ENCODE measurements at places on chromosomes 3 and 15.

DNA sequence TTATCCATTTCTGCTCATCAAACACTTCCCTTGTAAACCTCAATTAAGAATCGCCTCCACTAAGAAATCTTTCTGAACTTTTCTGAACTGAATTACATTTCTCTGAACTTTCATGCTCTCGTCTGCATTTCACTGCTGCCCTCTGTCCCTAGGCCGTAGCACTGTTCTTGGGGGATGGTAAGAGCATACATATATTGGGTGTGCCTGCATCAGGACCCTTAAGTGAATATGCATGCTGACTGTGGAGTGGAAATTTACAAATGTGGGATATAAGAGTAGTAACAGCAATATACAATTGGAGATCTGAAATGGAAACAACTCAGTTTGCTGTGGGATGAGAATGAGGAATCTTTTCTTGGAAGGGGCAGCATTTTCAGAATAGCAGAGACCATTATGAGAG lies 148.6 kb downstream of the MCTP2 start:
- no peak for DNase-seq

GRCh38 chr15:30984542-30984941 lies 6.9 kb downstream of the MTMR10 start:
- no peak for DNase-seq

- no peak for DNase-seq
Observed at GRCh38 chr3:171765511-171765887, 44.8 kb downstream of the PLD1 start.

DNA sequence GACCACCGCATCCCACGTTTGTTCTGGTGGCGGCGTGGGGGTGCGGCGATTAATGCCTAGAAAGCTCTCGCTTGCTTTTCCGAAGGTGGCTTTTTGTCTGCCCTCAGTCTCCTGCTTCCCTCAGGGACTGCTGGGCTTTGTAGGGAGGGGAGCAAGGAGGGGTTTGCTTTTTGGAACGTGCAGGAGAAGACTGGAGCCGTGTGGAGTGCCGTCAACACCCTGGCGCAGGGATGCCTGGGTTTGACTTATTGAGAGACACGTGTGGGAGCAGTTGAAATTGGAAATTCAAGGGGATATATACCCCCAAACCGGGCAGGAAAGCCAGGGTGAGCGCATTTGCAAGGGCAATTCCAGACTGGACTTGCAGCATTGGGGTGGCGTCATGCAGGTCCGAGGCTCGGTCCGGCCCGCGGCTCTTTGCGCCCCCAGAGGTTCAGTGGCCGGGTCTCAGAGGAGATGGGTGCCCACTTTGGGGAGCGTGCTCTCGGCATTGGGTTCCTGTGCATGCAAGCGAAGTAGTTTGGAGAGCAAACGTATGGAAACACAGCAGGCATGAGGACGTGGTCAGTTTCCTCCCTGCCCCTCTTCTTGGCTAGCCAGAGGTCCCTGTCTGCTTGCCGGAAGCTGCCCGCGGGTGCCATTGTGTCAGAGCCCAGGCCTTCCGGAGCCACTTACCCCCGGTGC lies 2.1 kb downstream of the EPHB1 start:
- no peak for DNase-seq

DNA sequence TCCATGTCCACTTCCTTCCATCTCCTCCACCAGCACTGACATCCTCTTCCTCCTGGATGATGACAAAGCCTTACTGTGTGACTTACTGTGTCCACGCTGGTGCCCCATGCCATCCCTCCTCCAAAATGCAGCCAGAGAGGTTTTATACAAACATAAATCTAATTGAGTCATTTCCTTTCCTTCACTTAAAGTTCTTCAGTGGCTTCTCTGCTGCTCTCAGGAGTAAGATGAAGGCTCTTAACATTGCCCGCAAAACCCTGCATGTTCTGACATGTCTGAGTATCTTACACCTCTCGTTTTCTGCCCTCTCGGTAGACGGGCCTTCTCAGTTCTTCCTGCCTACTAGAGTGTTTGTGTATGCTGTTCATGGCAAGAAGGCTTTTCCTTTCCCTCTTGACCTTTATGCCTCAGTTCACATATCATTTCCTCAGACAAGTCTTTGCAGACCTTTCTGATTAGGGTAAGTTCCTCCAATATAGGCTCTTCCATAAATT lies 175.5 kb downstream of the CFAP20DC start:
- no peak for DNase-seq

GRCh38 chr15:42348083-42348482 lies 11.2 kb upstream of the CAPN3 start:
- no peak for DNase-seq

- DNase-seq, result no peak
Observed at GRCh38 chr3:81270603-81271379, 490.7 kb downstream of the GBE1 start.

- DNase-seq, result no peak
Observed at GRCh38 chr3:40071683-40072238, 237.7 kb upstream of the EIF1B start.

Measured in activated CD8-positive, alpha-beta memory T cell treated with anti-CD3 and anti-CD28 coated beads for 24 hours (primary cell).